ENCODE measurements at places on chromosomes 4 and X.

- no peak for DNase-seq
These were observed 32.5 kb downstream of the HTRA3 start for GRCh38 chr4:8301851-8302730.

DNA sequence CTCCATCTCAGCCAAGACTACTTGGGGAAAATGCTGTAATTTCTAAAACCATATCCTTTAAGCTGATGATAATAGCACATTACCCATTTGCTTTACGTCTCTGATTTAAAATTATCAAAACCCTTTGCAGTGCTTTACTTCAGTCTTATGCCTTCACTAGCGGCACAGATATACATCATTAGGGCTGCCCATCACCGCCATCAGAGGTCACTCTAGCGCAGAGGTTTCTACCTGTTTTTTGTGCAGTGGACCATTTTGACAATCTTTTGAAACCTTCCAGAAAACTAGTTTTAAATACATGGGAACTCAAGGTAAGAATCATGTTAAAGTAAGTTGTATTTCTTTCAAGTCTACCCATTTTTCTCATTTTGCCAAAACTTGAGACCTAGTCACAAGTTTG, 592.5 kb downstream of the PPARGC1A start:
- no peak for DNase-seq

- no peak for DNase-seq
These were observed 11.8 kb downstream of the DAPP1 start for GRCh38 chr4:99828477-99828876.

GRCh38 chr4:6929812-6930464, 20.3 kb downstream of the TBC1D14 start:
- no peak for DNase-seq

DNA sequence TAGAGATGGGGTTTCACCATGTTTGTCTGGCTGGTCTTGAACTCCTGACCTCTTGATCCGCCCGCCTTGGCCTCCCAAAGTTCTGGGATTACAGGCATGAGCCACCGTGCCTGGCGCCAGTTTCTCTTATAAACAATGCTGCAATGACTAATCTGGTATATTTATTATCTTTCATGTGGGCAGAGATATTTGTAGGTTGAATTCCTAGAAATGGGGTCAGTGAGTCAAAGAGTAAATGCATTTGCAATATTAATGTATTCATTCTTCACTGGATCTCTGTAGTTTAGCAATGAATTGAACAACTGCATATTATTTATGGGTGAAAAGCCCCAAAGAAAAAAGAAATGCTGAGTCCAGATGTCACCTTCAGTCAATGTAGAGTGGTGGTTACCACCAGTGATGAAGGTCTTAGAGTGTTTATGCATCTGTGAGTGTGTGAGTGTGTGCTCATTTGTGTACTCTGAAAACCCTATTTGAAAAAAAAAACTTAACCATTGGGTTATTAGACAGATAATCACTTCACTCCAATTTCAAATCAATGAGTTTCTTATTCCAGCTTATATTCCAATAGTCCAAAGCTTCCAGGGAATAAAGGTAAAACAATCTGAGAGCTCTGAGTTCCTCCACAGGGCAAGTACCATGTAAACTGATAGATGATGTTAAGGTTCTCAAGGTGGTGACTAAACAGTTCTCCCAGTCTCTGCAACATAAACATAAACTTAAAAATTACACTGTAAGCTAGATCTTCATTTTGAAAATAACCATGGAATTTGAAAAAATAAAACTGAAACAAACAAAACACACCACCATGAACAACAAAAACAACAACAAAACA, 22.6 kb upstream of the CD38 start:
- no peak for DNase-seq

- DNase-seq: peak; percentile 13
These were observed 145.4 kb upstream of the HUWE1 start for GRCh38 chrX:53831662-53832635.

Data from CD4-positive, alpha-beta T cell treated with Interferon gamma for 1 hour (primary cell).